Suppressor macrophage treated with lipopolysaccharide for 1 hour (primary cell): ENCODE measurements at places on chromosomes 7 and 10.

DNA sequence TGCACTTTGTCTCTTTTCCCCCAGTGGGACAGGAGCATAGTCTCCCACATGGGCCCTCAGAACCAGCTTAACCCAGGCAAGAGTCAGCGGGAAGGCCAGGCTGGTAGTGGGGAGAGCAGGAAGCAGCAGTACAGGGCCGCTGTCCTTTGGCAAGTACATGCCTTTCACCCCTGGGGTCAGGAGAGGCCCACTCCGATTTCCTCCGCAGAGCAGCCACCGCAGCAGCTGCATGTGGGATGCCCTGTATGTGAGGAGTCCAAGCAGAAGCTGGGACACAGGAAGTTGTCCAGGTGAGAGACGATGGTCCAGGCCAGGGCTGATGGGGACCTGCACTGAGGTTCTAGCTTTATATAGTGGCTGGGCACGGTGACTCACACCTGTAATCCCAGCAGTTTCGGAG lies 36.7 kb upstream of the GALNTL5 start:
- DNase-seq: no peak

DNA sequence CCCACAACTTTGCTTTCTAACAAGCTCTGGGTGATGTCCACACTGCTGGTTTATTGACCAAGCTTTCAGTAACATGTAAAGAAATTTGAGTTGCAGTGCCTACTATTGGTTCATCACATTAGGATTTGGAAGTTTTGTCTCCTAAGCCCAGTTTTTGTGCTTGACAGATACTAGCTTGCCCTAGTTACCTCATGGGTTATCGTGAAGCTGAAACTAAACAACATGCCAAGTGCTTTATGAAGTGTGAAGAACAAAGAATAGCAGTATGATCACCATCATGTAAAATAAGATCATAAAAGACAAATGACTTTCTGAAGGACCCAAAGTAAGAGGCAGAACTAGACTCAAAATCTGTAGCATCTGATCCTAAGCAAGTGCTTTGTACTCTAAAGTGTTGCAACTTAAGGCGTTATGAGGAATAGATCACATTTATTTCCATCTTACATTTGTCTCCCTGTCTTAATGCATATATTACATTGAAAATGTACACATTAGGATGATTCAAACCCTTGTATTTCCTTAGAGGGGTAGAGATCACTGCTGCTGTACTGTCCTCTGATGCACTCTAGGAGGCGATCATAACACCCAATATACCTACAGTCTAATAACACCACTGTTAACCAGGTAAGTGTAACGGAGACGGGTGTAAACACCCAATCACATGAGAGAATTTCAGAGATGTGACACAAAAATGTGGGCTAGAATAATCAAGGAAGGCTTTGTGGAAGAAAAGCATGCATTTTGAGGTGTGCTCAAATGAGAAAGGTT lies 71.3 kb downstream of the NRCAM start:
- no peak for DNase-seq

DNA sequence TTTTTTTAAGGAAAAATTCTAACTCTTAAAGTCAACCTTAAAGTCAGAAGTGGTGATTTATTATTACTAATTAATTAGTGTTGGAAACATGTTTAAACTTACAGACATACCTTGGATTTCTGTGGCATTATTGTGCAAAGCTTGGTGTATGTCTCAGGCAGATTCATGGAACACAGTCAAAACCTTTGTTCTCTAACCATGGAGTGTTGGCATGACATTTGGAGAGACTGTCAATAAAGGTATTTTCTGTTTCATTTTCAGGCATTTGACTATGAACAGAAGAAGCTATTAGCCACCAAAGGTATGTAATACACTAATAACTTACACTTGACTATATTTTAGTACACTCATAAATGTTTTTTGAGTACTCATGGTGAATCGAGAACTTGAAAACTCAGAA lies 293.7 kb downstream of the BICC1 start:
- no peak for DNase-seq

GRCh38 chr7:45570797-45571196 lies 3.4 kb upstream of the ADCY1 start:
- DNase-seq: no peak

DNA sequence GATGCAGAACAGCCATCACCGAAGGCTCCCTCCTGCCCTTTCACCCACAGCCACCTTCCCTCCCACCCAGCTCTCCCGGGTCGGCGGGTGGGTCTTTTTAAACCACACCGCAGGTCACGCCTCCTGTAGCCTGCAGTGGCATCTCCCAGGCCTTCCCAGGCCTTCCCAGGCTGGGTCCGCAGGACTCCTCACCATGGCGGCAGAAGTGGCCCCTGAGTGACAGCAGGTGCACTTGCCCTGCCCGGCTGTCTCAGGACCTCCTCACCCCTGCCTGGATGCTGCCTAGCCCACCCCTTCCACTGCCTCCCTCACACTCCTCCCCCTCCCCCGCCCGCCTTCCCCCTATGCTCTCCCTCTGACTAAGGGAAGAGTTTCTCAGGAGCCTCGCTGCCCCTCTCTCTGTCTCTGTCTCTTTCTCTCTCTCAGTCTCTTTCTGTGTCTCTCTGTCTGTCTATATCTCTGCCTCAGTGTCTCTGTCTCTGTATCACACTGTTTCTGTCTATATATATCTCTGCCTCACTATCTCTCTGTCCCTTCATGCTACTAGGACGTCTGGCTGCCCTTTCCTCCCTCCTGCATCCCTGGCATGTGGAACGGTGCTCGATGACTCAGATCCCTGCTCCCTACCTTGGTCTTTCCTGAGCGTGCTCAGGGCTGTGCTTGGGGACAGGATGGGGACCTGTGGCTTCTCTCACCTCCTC lies 57.5 kb downstream of the GLRX3 start:
- no peak for DNase-seq

DNA sequence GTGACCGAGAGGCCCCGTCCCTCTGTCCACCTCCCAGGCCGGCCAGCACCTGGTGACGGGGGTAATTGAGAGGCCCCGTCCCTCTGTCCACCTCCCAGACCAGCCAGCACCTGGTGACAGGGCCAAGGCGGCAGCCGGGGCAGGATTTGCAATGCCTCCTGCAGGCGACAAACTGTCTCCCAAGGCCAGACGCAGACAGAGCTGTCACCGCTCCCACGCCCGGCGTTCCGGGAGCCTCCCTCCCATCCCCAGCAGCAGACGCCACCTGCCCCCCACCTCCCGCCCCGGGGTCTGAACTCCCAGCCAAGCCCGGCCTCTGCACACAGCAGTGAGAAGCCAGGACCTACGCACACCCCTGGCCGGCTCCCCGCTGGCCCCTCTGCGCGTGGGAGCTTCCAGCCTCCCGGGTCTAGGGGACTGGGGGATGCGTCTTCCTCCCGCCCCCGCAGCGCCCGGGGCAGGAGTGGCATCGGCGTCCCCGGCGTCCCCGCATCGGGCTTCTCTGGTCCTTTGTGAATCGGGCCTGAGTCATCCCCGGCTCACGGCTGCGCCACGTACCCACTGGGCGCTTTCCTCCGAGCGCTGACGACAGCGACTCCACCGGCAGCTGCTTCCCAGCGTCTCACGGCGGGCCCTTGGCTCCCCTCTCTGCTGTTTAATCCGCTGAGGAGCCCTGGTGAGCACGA lies 95.1 kb upstream of the DIP2C start:
- peak; percentile 49 for DNase-seq

DNA sequence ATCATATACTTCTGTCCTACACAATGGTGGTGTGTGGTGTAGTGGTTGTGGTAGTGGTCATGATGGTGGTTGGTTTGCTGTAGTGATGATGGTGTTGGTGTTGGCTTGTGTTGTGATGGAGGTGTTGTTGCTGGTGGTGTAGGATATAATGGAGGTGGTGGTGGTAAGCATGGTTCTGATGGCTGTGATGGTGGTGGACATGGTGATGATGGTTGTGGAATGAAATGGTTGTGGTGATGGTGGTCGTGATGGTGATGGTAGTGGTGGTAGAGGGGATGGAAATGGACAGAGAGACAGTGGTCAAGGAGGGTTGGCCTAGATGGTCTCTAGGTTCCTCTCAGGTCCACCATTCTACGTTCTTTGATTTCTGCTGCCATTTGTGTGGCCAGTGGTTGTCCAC lies 44.7 kb downstream of the FAM241B start:
- no peak for DNase-seq

DNA sequence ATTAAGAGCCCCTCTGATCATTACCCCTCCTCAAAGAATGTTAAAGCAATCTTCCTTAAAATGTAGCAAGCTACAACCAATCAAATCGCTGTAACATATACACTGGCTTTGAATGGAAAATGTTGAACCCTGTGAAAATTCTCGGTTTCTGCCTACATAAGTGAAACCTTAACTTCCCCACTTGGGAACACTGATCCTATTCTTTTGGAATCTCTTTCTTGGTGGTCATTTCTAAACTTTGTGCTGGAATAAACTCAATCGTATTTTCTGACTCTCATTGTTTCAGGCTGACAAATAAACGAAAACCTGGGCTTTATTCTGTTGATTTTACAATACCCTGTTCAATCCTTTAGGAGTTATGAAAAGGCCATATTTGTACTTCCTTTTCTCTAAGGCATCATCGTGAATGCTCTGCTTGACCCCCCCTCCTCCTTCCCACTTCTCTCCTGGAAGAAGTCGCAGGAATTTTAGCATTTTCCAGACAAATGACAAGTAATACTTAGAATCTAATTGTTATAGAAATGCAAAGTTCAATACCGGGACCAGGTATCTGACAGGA lies 155.1 kb upstream of the FAM13C start:
- DNase-seq: no peak

DNA sequence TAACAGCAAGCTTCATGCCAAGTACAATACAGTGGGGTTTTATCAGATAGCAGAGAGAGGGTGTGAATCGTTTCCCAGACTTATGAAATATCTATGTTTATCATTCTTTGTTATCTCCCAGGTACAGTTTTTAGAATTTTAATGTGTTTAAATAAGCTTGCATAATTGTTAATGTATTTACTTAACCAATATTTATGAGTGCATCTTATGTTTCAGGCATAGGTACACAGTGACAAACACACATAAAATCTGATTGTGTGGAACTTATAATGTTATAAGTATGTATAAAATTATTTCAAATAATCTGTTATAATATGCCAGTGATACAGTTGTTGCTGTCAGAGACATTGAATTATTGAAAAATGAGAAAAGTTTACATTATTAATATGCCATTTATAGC lies 1011.4 kb upstream of the C7orf33 start:
- no peak for DNase-seq

DNA sequence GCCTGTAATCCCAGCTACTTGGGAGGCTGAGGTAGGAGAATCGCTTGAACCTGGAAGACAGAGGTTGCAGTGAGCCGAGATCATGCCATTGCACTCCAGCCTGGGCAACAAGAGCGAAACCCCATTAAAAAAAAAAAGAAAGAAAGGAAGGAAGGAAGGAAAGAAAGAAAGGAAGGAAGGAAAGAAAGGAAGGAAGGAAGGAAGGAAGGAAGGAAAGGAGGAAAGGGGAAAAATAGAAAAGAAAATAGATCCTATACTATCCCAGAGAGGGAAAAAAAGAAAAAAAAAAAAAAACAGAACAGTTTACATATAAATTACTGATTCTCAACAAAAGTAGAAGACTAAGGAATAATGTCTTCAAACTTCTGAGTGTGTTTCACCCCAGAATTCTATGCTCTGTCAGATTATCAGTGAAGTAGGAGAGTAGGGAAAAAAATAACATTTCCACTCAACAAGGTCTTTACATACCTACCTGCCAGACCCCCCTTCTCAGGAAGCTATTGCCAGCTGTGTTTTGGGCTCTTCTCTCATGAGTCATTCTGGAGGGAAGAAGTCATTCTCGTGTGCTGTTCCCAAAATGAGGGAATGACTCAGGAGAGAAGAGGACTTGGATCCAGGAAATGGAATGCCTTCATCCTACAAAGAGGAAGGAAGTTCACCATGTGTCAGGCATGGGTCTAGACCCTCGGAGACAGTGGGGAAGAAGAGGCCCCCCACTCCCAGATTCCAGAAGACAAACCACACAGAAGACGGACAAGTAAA lies 20.9 kb downstream of the RGS10 start:
- DNase-seq: peak; percentile 58

GRCh38 chr7:139645572-139646523 lies 122.4 kb downstream of the CLEC2L start:
- peak; percentile 95 for DNase-seq

GRCh38 chr7:31492086-31492485 lies 21.8 kb upstream of the ITPRID1 start:
- no peak for DNase-seq

GRCh38 chr7:32516551-32517100 lies 21.3 kb downstream of the AVL9 start:
- DNase-seq: no peak

DNA sequence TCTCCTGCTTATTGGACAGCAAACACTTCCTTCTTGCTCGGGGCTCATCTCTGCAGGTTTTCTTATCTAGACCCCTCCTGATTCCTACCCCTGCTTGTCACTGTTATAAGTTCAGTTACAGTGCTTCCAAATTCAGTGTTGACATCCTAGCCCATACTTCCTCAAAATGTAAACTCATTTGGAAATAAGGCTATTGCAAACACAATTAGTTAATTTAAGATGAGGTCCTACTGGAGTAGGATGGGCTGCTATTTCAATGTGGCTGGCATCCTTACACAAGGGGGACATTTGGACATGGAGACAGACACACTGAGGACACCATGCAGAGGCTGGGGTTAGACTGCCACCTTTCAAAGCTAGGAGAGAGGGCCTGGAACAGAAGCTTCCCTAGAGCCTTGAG lies 85.2 kb upstream of the NPVF start:
- no peak for DNase-seq

DNA sequence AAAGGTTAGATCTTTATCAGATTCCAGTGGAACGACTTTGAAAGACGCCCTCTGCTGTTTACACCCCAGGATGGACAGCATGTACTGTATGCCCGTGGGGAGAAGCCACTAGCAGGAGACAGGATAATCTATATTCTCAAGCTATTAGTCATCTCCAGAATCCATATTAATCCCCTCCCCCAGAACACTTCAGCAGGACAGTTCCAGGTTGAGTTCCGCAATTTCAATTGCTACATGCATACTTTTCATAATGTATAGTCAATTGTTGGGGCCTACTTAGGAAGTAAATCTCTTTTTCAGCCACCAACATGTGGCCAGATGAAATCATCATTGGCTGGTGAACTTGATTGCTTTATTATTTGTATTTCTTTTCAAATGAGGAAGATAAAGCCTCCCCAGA lies 313.1 kb upstream of the SMIM30 start:
- no peak for DNase-seq

- no peak for DNase-seq
Observed at GRCh38 chr7:50530766-50531165, 34.4 kb downstream of the DDC start.

GRCh38 chr10:109030581-109031210 lies 892.6 kb downstream of the XPNPEP1 start:
- no peak for DNase-seq

- no peak for DNase-seq
Observed at GRCh38 chr7:22676385-22676784, 50.6 kb upstream of the IL6 start.

GRCh38 chr7:138097064-138097741 lies 20.9 kb downstream of the AKR1D1 start:
- peak; percentile 73 for DNase-seq

GRCh38 chr7:112537822-112538387 lies 57.1 kb downstream of the LSMEM1 start:
- DNase-seq: no peak

- DNase-seq: no peak
Observed at GRCh38 chr7:100155553-100156317, 2.8 kb downstream of the TRAPPC14 start.
